EL (cell line): ENCODE measurements at places on chromosomes 5 and 9.

- no peak for DNase-seq
Observed at GRCh38 chr9:2340046-2340760, 281.4 kb upstream of the VLDLR start.

- DNase-seq: no peak
Observed at GRCh38 chr9:90092508-90092907, 487.7 kb downstream of the GADD45G start.

DNA sequence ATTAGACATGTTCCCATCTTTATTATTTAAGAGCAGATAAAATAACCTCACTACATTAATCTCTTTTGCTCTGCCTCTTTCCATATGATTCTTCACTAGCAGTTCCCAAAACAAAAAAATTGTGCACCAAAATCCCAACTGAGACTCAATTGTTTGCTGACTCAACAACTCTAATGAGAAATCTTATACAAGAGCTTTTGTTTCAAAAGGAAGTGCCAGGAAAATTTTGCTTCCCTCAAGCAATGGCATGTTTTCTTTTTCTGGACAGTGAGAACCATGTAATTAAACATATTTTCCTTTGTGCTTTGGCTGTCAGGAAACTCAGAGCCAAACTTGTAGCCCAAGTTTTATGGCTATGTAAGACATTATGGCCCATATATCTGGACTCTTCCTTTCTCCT is 62.0 kb downstream of the TMC1 start:
- DNase-seq: no peak

DNA sequence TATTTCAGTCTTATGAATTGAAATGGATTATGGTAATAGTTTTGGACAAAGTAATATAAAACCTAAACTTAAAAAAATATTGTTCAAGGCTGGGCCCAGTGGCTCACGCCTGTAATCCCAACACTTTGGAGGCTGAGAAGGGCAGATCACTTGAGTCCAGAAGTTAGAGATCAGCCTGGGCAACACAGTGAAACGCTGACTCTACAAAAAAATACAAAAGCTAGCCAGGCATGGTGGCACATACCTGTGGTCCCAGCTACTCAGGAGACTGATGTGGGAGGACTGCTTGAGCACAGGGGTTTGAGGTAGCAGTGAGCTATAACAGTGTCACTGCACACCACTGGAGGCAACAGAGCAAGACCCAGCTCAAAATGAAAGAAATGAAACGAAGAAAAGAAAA is 81.9 kb downstream of the SCAI start:
- no peak for DNase-seq

GRCh38 chr9:108416324-108416723 is 439.5 kb downstream of the ACTL7B start:
- peak; percentile 10 for DNase-seq

DNA sequence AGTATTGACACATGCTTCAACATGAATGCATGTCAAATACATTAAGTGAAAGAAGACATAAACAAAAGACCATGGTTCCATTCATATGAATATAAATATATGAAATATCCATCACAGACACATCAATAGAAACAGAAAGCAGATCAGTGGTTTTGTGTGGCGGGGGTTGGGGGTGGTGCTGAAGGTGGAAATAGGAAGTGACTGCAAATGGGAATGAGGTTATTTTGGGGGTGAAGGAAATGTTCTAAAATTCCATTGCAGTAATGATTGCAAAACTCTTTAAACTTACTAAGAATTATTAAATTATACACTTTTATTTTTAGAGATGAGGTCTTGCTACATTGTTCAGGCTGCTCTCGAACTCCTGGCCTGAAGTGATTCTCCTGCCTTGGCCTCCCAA is 28.7 kb downstream of the TAF1L start:
- DNase-seq: no peak

- no peak for DNase-seq
Observed at GRCh38 chr5:66813306-66813705, 217.1 kb downstream of the MAST4 start.

DNA sequence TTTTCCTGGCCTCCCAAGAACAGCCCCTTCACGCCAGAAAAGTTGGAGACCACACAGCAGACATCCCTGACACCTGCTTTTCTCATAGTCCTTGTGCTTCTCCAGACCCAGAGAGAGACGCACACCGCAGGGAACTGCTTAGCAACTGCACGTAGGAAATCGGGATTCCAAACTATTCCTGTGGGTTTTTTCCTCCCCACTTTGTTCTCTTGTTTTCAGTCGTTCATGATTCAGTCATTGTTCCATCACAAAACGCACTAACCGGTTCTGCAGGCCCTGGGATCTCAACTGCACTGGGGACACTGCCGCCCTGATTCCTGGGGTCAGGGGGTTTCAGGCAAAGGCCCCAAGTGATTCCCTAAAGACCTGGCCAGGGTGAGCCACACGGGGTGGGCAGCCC is 588.0 kb upstream of the KLF4 start:
- no peak for DNase-seq

DNA sequence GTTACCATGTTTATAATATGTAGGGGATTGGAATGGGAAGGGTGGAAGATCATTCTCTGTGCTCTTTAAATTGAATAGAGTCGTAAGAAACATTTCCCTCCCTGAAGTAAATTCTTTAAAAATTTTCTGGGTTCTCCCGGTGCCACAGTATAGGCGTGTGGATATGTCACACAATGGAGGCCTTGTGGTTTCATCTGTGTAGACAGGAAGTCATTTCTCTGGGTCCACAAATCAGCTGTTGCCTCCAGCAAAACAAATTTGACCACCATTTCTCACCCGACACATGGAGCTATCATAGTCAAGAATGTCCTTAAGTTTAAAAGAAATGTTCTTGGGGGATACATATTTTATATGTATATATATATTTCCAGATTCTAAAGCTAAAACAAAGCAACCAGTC is 17.4 kb downstream of the CEP78 start:
- DNase-seq: no peak
